ENCODE measurements at places on chromosomes 1 and 21.

GRCh38 chr1:192631749-192632148 is 4.2 kb upstream of the RGS13 start:
- no peak for DNase-seq

- DNase-seq, result no peak
Measured at GRCh38 chr1:17744666-17745478, 10.3 kb upstream of the ACTL8 start.

DNA sequence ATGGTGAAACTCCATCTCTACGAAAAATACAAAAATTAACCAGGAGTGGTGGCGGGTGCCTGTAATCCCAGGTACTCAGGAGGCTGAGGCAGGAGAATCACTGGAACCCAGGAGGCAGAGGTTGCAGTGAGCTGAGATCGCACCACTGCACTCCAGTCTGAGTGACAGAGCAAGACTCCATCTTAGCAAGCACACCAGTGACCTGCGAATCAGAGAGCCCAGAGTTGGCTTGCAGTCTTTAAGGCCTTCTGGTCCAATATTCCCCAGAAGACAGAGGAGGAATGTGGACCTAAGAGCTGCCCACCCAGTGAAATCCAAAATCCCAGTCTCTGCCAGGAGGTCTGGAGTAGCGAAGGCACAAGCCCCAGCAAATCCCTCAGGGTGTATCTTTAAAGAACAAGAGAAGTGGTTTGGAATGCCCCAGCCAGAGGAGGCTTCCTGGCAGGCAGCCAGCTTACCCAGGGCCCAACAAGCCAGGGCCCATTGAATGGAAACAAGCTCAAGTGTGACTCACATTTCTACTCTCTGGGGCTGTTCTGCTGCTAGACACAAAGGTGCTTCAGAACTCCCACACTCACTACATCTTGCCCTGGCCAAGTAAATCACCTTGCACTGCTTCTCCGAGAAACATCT is 23.9 kb downstream of the GPR161 start:
- no peak for DNase-seq

DNA sequence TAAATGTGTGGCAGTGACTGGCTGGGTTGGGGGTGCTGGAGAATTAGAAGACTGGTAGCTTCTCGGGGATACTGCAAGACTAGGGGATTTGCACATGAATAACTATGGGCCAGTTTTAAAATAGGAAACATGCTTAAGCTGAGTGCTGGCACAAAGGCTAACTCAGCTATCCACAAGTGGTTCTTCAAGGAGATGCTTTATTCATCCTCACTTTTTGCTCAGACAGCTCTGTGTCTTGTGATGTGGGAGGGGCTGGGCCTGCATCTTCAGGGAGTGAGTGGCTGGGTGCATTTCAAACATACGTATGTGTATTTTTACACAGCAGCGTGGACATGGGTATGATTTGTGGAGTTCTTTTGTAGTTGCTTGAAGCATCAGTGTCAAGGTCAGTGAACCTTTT is 2.3 kb downstream of the COQ8A start:
- DNase-seq, result no peak

DNA sequence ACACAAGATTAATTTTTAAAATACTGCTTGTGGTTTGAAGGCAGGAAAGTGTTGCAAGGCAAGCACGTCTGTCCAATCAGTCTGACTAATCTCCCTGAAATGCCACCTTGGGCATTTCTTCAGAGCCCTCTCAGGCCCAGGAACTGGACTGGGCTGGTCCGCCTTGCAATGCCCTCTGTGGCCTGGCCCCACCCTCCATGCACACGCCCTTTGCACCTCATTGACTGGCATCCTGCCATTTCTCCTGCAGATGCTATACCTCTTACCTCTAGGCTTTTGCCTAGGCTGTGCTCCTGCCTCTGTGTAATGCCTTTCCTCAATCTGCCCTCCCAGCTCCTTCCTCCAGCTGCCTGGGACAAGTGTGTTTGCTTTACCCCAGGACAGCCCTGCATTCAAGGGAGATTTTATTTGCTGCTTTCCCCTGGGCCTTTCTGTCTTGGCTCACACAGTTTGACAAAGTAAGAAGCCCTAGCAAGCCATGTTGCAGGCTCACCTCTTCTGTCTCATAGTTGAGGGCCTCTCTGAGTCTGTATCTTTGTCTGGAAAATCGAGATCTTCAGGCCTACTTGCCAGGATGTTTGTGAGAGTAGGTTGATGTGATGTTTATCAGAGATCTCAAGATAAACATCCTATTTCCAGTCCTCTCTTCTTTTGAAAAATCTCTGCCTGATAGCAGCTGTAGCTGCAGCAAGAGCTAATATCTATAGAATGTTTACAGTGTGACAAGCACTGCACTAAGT is 149.2 kb upstream of the JUN start:
- no peak for DNase-seq

DNA sequence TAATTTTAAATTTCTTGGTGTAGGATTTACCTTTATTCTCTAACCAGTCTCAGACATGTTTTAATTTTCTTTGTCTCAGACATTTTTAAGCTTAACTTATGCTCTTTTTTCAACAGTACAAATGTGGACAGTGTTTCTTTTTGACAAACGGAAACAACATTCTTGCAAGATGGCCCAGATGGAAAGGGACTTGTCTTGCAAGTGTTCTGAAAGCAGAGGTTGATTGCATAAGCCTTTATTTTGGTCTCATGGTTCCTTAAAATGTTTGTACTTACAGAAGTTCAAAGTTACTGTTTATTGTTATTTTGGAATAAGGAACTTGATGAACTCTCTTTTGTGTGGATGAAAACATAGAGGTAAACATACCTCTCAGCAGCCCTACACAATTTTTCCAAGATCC is 22.9 kb downstream of the SMAP2 start:
- DNase-seq, result no peak
